Activated CD4-positive, alpha-beta T cell treated with anti-CD3 and anti-CD28 coated beads, Interleukin-2, amount 10 ng/mL, durations not matched to agents 7 days and 5 days (primary cell): ENCODE measurements at places on chromosomes 2 and 18.

DNA sequence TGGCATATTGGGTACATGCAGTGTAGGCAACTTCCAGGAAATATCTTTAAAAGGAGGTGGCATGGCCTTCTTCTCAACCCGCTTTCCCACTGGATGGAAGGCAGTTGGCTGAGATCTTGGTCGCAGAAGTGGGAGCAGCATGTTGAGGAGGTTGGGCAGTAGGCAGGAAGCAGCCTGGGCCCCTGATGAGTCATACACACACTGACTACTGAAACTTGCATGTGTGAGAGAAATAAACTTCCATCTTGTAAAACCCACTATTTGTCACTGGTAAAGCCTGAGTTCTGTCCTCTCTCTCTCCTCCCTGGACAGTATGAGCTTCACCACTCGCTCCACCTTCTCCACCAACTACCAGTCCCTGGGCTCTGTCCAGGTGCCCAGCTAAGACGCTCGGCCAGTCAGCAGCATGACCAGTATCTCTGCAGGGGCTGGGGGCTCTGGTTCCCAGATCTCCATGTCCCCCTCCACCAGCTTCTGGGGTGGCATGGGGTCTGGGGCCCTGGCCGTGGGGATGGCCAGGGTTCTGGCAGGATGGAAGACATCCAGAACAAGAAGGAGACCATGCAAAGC lies 233.8 kb upstream of the SPRED2 start:
- no peak for DNase-seq

DNA sequence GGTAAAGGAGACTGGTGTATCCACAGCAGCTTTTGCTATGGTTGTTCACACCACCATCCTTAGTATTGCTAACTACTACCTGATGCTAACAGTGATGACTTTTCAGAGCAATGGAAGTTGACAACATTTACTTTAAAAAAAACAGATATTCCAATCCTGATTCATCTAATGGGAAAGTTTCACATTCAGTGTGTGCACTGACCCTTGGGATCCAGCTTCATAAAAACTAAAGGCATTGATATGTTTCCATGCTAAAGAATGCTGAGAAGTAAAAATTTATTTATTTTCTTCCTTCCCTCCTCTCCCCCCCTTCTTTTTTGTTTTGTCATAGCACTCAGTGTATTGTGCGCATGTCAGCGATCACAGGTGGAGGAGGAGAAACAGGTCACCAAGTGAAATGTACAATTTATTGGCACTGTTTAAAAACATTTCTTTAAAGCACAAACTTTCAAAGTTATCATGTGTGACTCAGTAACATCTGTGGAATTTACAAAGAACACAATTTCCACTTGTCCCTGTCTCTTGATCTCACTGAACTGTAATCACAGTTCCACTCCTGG lies 229.9 kb downstream of the ALK start:
- DNase-seq = no peak

GRCh38 chr2:240024766-240025165 lies 376 bp downstream of the NDUFA10 start:
- DNase-seq = peak; percentile 28

- no peak for DNase-seq
Measured at GRCh38 chr2:237894986-237895543, 35.6 kb downstream of the RAMP1 start.

DNA sequence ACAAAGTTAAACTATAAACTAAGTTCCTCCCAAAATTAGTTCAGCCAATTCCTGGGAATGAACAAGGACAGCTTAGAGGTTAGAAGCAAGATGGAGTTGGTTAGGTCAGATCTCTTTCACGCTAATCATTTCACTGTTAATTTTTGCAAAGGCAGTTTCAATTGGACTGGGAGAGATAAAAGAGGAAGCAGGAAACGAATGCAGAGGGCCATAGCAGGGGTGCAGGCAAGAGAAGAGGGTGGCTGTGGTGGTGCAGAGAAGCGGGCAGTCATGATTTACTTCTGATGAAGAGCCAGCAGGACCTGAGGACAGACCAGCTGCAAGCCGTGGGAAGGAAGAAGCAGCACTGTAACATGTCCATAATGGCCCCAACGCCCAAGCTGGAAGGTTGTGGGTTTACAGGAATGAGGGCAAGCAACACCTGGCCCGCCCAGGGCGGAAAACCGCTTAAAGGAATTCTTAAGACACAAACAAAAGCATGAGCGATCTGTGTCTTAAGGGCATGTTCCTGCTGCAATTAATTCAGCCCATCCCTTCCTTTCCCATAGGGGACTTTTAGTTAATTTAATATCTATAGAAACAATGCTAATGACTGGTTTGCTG lies 4.1 kb upstream of the RMP24 start:
- DNase-seq = no peak

DNA sequence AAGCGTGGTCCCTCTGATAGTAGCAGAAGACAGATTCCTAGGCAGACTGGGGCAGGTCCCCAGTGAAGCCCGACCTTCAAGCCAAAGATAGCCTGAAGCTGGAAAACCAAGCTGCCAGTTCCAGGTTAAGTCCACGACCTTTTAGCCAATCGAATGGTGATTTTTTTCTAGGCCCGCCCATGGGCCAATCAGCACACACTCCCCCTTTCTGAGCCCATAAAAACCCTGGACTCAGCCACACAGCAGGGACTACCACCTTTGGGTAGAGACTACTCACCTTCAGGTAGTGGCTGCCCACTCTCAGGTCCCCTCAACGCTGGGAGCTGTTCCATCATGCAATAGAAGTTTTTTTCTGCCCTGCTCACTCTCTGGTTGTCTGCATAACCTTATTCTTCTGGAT lies 14.5 kb upstream of the ADI1 start:
- DNase-seq = no peak

GRCh38 chr2:232871835-232872736 lies 2.0 kb downstream of the SNORC start:
- DNase-seq = no peak

GRCh38 chr18:74718312-74718711 lies 120.6 kb downstream of the ZNF407 start:
- DNase-seq = no peak

- DNase-seq = no peak
Measured at GRCh38 chr2:237405006-237405559, 8.9 kb downstream of the COL6A3 start.

- no peak for DNase-seq
Measured at GRCh38 chr18:12867441-12868123, 16.5 kb downstream of the PTPN2 start.

DNA sequence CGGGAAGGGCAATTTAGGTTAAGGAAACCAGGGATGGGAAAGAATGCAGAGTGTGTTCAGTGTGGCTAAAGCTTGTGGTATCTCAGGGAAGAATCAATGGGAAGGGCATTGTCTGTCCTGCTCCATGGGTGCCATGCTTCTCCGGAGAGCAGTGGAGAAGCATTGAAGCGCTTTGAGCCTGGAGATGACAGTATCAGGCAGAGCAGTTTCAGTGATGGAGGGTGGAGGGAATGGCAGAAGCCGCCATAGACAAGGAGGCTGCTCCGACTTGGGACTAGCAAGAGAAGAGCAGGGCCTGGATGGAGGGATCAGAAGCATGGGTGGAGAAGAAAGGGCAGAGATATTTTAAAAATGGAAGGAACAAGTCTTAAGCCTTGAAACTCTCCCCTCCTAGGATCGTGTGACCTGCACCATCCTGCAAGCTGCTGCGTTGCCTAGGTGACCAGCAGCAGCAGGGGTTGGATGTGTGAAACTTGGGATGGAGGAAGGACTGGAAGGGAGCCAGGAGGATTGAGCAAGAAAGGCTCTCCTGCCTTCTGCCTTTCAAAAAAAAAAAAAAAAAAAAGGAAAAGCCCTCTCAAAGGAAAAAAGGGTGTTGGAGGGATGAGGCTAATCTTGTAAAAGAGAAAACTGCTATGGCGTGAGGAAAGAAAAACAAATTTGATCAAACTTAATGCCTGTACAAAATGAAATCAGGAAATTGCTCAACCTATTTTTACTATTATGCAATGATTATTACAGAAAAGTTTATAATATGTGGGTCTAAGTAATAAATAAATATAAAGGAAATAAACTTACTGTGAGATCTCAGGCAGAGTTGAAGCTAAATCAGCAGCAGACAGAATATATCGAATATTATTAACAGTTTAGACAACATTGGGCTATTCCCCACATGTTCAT lies 493.8 kb upstream of the NRP2 start:
- no peak for DNase-seq

GRCh38 chr2:71238089-71238488 lies 11.2 kb upstream of the PAIP2B start:
- DNase-seq = no peak

DNA sequence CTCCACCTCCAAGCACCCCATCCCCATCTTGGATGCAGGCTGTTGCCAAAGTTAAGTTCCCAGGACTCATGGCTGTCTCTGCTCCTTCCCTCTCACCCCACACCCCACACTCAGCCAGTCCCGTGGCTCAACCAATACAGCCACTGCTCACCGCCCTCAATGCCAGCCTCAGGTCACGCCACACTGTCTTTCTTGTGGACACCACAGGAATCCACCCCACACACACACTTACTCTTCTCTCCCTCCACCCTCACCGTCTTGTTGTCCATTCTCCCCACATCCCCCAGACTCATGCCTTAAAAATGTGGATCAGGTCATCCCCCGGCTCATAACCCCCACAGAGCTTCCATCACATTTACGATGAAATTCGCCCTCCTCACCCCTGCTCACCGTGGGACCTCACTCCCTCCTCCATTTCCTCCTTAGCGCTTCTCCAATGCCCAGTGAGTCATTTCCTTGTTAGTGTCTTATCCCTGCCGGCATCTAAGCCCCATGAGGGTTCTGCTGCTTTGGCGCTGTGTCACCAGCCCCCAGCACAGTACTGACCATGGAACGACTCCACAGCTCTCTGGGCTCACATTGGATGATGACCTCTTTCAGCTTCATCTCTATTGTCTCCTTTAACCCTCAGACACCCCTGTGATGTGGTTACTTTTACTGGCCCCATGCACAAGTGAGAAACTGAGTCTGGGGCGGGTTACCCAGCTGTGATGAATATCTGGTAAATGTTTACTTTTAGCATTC lies 13.8 kb downstream of the MLPH start:
- no peak for DNase-seq
